ENCODE measurements at places on chromosomes 4 and X.

DNA sequence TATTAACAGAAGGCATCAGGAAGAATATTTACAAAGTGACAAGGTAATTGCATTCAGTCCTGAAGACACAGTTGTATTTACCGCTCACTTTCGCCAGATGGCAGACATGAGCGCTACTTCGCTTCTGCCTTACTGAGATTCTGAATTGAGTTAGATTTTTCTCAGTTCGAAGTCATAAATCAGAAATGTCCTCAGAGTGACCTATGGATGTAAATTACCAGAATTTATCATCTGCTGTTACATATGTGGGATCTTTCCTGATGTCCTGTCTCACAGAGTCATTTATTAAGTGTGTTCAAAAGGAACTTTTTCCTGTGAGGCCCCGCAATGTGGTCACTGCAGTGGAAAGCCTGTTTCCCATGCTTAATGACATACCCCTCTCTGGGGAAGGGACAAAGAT is 97.3 kb upstream of the DCLK2 start:
- DNase-seq: peak; percentile 21

- DNase-seq: no peak
Observed at GRCh38 chr4:183303301-183303700, 16.8 kb downstream of the CLDN22 start.

- DNase-seq: no peak
Observed at GRCh38 chrX:15869695-15870094, 15.1 kb upstream of the AP1S2 start.

- DNase-seq: no peak
Observed at GRCh38 chr4:22045051-22045630, 96.6 kb upstream of the KCNIP4 start.

GRCh38 chr4:150572704-150573504 is 9.0 kb upstream of the MAB21L2 start:
- no peak for DNase-seq

DNA sequence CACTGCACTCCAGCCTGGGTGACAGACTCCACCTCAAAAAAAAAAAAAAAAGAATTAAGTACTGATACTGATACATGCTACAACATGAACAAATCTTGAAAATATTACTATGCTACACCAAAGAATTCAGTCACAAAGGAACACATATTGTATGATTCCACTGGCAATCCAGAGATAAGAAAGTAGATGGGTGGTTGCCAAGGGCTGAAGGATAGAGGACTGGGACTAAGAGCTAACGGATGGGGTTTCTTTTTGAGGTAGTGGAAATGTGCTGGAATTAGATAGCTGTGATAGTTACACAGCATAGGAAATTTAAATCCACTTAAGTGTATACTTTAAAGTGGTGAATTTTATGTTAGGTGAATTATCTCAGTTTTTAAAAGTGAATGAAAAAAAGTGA is 12.5 kb downstream of the ATP11C start:
- no peak for DNase-seq

DNA sequence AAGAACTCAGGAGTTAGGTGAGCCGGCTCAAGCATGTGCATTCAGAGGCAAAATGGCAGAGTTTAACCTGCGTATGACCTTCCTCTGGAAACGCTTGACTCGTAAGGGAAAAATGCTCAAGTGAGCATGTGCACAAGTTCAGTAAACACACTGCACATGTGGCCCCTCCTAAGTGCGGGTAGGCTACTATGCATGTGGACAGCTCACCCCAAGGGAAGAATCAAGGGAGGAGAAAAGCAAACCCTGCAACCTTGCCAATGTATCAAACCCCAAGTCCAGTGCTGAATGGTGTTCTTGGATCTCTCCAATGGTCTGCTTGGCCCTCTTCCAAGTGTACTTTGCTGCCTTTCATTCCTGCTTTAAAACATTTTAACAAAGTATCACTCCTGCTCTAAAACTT is 407.1 kb downstream of the ADAM29 start:
- DNase-seq: no peak
